ENCODE measurements at places on chromosomes 4 and X.

DNA sequence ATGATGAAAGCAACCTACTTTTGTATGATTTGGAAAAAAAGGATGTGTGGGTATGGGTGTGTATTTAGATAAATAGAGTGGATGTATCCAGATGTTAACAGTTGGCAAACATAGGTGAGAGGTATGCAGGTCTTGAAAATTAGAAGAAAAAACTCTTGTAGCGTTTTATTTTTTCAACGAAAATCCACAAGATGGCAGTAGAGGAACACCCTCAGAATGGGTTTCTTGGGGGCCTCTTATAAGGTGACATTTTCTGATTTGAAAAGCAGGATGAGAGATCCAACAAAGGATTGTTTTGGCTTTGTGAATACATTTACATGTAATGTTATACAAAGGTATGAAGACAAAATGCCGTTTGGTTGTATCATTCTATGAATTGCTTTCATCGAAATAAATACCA lies 68.3 kb downstream of the FMR1NB start:
- no peak for DNase-seq

- no peak for DNase-seq
Observed at GRCh38 chr4:98516042-98516440, 142.4 kb downstream of the TSPAN5 start.

DNA sequence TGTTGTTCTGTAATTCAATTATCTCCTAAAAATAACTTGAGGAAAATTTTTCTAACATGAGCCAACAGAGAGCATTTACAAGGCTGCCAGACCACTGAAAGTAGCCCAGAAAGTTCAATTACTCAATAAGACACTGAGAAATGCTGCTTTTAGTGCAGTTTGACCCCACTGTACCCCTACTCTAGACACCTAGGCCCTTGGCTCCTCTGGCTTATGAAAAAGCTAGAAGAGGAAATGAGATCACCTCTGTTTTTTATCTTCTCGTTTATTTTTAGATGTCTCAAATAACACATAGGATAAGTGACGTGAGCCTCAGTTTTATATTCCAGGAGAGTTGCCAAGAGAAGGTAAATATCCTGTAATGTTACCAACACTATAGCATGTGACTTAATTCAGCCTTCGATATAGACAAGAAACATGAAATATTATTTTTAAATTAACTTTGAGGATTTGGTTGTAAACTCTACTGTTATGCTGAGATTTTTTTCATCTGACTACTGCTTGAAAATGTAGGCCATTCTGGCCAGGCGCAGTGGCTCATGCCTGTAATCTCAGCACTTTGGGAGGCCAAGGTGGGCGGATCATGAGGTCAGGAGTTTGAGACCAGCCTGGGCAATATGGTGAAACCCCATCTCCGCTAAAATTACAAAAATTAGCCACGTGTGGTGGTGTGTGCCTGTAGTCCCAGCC lies 24.4 kb downstream of the TNIP3 start:
- DNase-seq, result no peak

DNA sequence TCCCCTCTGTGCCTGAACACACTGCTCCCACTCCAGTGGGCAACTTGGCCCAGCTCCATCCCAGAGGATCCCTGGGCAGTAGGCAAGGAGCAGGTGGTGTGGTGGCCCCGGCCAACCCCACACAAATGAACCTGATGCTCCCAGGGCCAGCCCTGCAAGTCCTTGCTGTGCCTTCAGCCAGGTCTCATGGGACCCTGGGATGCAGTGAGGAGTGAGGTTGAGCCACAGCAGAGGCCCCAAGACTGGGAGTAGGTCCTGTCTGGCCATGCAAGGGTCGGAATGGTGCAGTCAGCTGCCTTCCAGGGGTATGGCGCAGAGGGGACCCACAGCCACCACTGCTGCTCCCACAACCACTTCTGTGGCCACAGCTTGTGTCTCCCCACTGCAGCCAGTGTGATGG lies 234.5 kb upstream of the DKK2 start:
- DNase-seq, result no peak

DNA sequence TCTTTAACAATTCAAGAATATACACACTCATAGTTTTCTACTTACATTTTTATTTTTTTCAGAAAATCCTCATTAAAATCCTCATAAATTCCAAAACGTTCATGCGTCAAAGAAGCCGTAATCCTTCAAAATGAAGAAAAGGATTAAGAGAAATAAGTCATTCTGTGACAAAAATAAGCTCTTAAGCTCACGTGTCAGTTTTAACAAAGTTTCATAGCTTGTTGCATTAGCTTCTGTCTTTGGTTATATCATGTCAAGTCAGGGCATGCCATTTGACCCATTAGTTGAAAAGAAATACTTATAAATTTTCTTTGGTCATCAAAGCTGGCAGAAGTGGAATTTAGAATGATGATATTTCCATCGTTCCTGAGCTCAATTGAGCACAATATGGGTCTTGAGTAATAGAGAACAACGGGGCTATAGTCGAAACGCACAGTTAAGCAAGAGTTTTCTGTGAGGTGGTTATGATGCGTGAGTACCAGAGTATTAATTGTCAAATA lies 185.2 kb upstream of the CTSO start:
- no peak for DNase-seq

- DNase-seq, result no peak
Observed at GRCh38 chr4:102405821-102406401, 60.6 kb upstream of the SLC39A8 start.

DNA sequence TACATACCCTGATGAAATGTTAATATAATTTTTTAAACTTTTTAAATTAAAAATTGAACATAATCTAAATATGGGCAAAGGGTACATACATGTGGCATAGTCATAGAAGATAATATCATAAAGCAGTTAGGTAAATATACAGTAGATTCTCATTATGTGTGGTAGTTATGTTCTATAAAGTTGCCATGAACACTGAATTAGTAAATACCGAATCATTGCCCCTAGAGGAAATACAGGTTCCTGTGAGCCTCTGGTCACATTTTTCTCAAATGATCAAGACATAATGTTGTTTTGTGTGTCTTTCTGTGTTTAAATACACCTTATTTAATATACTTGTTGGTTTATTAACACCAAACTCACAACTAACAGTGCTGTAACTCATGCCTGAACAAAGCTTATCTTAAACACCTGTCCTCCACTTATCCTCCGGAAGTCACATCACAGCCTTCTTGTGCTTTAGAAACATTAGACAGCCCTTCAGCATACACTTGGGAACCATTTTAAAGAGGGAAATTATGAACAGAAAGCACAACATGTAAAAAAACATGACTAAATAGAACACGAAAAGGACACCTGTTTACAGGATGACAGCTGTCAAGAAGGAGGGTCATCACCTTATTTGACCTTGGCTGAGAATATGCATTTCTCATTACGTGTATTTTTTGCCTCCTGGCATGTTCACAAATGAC lies 169.4 kb upstream of the NAP1L5 start:
- no peak for DNase-seq

- peak; percentile 92 for DNase-seq
Observed at GRCh38 chr4:183905081-183905592, at the start of gene STOX2. Gene STOX2, plus strand, starts transcription at chr4:183905307. Its CDS starts 1,484 bp downstream, at chr4:183906791.

DNA sequence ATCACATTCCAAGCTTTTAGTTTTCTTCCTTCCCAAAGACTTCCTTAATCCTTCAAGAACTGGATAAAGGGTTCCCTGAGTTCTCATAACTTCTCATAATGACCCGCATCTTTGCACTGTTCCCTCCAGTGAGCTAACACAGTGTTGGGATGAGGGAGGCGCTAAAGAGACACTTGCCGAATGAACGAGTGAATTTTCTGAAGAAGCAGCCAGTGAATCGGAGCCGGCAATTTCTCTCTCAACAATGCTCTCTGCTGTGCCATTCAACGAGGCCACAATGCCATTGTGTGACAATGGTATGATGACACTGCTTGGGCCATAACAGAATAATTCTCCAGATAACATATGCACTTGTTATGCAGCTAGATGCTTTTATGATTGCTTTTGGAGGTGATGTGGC lies 51.4 kb upstream of the ZFP42 start:
- DNase-seq, result no peak

- no peak for DNase-seq
Observed at GRCh38 chr4:102684610-102685052, 76.1 kb downstream of the MANBA start.

GRCh38 chrX:118864063-118864635 lies 40.5 kb downstream of the ZCCHC12 start:
- DNase-seq, result no peak

- no peak for DNase-seq
Observed at GRCh38 chr4:84089652-84090437, 409.2 kb downstream of the NKX6-1 start.

DNA sequence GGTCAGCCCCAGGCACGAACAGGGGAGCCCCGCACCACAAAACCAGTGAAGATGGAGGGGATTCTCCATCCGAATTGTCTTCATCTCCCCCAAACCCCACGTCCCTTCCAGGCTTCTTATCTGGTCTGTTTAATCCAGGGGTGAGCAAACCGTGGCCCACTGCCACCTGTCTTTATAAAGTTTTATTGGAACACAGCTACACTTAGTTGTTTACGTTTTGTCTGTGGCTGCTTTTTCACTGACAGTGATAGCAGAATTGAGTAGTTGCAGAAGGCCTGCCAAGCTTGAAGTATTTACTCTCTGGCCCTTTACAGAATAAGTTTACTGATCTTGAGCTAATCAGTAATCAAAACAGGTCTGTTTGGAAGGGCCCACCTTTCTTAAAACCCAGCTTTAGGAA lies 324.0 kb downstream of the ARHGAP10 start:
- no peak for DNase-seq

DNA sequence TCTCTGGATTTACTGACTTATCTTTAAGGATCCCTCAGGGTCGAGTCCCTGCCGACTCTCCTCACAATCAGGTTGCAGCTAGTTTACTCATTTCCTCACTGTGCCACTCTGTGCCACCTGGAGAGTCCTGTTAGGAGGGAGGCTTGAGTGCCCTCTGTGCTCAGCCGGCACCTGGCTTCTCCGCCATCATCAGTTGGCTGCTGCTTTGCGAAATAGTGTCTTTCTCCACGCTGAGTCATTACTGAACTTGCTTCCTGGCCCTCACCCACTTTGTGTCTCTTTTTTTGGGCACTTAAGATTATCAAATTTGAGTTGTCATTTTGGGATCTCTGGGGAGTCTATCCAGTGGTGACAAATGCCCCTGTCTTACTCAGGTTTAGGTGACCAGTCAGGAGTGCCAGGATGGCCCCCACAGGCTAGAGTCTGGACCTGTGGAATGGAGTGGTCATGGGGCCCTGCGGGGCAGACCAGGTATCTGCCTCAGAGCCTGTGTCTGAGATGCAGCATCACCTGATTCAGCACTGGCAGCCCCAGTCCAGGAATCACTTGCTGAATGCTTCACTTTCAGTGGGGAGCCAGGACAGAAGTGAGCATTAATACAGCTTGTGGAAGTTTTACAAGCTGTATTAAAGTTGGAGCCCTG lies 37.7 kb downstream of the JADE1 start:
- no peak for DNase-seq

GRCh38 chrX:109872021-109872732 lies 130.7 kb upstream of the TMEM164 start:
- no peak for DNase-seq

DNA sequence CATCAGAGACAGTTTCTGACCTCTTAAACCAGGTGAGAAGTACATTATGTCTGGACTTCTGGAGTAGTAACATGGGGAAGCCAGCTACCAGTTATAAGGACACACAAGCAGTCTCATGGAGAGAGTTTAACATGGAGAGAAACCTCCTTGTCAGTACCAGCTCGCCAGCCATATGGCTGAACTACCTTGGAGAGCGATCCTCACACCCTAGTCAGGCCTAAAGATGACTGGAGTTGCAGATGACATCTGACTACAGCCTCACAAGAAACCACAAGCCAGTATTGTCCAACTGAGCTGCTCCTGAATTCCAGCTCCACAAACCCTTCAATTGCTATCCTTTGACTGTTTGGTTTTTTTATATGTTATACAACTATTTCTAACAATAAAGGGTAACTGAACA lies 49.8 kb downstream of the PDHA2 start:
- DNase-seq, result no peak

All from left ventricle myocardium superior (tissue), 1 donor.